AG20443 (cell line): ENCODE measurements at places on chromosomes 3 and 15.

- no peak for DNase-seq
Observed at GRCh38 chr3:155704771-155705559, 39.9 kb downstream of the PLCH1 start.

DNA sequence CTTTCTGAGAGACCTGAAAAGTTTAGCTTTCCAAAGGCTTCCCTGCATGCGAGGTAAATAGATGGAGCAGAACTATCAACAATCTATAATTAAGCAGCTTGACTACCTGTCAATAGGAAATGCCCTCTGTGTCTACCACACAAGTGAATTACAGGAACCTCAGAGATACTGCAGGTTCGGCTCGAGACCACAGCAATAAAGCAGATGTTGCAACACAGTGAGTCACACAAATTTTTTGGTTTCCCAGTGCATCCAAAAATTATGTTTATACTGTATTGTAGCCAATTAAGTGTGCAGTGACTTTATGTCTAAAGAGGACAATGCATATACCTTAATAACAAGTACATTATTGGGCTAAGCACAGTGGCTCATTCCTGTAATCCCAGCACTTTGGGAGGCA is 252.0 kb downstream of the UBE2E2 start:
- peak; percentile 50 for DNase-seq

- DNase-seq: no peak
Observed at GRCh38 chr3:151276038-151276686, 2.2 kb downstream of the P2RY14 start.

- DNase-seq: peak; percentile 83
Observed at GRCh38 chr15:41115652-41116115, 396 bp downstream of the INO80 start.

DNA sequence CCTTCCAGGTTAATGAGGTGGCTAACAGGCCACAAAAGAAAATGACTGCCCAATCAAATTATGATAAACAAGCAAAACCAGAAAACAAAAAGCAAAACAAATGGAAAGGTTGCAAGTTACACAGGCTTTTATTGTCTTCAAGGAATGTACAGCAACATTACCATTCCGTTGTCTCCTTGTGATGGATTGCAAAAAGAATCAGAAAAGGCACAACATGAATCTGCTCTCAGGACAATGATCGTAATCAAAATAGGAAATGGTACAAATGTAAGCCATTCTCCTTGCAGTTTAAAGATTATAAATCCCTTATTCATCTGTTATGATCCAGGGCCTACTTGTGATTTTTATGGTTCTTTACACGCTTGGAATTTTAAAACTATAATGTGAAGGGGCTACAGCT is 125.8 kb downstream of the ECT2 start:
- DNase-seq: no peak

GRCh38 chr15:62568702-62569101 is 403.6 kb upstream of the C2CD4B start:
- DNase-seq: no peak

DNA sequence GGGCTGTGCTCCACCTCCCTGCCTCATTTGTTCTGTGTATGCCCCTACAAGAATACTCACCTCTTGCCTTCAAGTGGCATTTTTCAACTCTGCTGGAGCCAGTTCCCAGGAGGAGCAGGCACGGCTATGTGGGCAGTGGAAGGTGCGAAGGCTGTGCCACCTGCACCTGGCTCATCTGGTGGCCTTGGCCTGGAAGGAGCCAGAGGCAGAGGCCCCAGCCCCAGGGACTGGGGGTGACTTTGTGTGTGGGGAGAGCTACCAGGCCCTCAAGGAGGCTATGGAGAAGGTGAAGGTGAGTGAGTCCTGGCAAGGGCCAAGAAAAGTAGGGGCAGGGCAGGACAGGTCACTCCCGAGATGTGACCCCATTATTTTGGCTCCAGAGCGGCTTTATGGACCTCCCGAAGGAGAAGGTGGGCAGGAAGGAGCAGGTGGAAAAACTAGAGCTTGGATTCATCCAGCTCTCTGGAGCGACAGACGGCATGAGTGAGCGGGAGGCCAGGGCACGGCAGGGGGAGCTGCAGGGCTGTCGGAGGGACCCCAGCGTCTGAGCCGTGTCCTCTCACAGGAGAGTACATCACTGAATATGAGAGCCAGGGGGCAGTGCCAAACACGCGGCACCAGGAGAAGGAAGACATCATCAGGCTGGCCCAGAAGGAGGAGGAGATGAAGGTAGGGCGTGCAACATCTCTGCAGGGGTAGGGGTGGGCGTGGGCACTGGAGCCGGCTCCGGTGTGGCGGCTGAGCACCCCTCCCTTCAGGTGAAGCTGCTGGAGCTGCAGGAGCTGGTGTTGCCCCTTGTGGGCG is 57.3 kb upstream of the UBE2Q2 start:
- no peak for DNase-seq

DNA sequence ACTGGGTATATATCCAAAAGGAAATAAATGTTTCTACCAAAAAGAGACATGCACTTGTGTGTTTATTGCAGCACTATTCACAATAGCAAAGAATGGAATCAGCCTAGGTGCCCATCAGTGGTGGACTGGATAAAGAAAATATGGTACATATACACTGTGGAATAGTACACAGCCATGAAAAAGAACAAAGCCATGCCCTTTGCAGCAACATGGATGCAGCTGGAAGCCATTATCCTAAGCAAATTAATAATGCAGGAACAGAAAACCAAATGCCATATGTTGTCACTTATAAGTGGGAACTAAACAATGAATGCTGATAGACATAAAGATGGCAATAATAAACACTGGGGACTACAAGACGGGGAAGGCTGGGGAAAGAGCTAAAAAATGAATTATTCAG is 102.9 kb downstream of the RPL39L start:
- no peak for DNase-seq

- peak; percentile 32 for DNase-seq
Observed at GRCh38 chr3:192130534-192131132, 596.7 kb downstream of the FGF12 start.

DNA sequence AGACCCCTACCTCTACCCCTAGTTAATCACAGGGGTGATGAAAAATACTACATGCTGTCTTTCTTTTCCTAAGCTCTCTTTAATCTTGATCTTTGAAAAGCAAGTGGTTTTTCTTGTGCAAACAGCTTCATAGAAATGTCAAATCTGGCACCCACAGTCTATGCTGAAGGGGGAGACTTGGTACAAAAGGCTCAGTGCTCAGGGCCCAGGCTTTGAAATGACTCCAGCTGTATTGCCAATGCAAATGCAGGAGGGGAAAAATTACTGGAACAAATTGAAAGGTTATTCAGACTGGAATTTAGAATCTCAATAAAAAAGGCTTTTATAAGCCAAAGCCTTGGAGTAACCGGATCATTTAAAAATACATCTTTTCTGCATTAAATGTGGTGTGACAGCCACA is 223.9 kb downstream of the LRTM1 start:
- DNase-seq: no peak

GRCh38 chr3:194711286-194711685 is 25.6 kb downstream of the FAM43A start:
- DNase-seq: no peak

DNA sequence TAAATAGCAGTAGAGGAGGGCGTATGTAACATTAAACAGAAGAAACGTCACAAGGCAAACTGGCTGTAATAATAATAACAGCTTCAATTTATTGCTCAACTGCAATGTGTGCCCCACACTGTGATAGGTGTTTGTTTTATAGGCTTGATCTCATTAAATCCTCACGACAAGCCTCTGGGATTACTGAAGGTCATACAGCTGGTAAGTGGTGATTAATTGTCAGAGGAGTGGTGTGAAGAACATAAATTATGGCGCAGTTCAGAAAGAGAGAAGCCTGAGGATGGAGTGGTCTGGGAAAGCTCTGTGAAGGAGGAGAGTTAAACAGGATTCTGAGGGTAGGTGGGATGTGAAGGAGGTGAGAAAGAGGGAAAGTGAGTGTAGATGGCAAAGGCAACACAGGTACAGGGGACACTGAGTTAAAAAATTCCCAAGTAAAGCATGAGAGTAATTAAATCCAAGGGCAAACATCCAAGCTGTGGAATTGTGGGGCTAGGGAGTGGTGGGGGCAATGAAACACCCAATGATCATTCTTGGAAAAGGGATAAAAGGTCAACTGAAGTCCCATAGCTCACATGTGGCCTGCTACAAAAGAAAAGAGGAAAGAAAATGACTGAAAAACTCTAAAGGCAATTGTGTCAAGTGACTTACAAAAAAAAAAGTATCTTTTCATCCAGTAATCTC is 16.5 kb upstream of the GLCE start:
- no peak for DNase-seq

- DNase-seq: no peak
Observed at GRCh38 chr15:58889363-58889762, 44.1 kb downstream of the SLTM start.

DNA sequence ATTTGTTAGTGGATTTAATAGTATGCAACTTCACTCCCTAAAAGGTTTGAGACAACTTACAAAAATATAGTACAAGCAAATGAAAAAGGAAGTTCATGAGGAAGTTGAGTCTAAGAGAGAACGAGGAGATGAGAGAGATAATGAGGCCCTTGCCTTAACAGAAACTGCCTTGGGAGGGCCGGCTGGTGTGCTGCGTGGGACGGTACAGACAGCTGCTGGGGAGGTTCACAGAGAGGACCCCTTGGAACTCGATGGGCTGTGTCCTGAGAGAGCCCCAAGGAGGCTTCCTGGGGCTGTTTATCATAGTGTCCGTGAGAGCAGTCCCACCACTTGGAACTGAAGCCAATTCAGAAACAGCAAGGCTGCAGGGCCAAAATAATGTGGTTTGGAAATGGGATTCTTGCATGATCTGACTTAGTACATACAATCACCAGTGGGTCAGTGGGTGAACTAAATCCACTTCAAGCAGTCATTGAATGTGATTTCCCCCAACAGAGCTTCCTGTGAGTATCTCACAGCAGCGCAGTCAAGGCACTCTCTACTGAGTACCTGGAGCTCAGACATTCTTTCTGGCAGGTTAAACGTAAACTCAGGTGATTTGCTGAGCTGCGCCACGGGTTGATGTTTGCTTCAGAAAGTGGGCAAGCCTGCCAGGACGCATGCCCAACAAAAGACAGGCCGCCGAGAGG is 90.8 kb downstream of the CRTC3 start:
- no peak for DNase-seq

DNA sequence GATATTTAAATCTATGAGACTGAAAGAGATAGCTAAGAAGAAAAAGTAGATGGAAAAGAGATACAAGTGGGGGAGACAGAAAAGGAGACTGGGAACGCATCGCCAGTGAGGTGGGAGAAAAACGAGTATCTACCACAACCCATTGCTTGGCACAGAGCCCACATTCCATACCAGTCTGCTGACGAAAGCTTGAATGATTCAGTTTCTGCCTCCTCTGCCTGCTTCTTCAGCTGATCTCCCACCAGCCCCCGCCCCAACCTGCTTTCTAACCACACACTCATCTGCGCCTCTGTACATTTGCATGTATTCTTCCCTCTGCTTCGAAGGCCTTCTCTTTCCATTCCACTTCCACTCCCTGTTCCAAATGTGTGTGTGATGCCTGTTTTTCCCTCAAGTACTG is 188.1 kb downstream of the USP13 start:
- peak; percentile 18 for DNase-seq

DNA sequence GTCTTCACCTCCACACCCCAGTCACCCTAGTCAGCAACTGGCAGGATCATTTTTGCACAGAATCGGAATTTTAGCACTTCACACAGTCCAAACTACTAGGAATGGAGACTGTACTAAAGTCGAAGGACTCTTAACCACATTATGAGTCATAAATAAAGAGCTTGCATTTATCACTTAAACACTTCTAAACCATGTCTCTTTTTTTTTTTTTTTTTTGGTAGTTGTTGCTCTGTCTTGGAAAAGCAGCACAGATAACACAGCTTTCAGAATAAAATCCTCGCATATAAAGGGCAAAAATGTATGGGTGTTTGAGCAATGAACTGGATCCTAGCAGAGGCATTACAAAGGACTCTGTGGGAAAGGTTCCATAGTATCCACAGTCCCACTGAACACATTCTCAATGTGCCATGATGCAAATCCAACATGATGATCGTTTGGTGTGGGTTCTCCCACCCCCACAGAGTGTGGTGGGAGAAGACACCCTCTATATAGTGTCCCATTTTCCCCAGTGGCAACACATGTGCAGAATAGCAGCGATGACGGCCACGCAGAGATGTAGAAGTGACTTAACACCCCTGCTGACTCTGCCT is 47.1 kb downstream of the FOXP1 start:
- peak; percentile 66 for DNase-seq

GRCh38 chr15:91456251-91456718 is 356.2 kb downstream of the SV2B start:
- no peak for DNase-seq

GRCh38 chr3:42498791-42499477 is 3.5 kb upstream of the VIPR1 start:
- no peak for DNase-seq

- DNase-seq: no peak
Observed at GRCh38 chr3:172726380-172726779, 15.5 kb upstream of the NCEH1 start.

- DNase-seq: no peak
Observed at GRCh38 chr3:83438188-83438587, 1520.6 kb upstream of the CADM2 start.

DNA sequence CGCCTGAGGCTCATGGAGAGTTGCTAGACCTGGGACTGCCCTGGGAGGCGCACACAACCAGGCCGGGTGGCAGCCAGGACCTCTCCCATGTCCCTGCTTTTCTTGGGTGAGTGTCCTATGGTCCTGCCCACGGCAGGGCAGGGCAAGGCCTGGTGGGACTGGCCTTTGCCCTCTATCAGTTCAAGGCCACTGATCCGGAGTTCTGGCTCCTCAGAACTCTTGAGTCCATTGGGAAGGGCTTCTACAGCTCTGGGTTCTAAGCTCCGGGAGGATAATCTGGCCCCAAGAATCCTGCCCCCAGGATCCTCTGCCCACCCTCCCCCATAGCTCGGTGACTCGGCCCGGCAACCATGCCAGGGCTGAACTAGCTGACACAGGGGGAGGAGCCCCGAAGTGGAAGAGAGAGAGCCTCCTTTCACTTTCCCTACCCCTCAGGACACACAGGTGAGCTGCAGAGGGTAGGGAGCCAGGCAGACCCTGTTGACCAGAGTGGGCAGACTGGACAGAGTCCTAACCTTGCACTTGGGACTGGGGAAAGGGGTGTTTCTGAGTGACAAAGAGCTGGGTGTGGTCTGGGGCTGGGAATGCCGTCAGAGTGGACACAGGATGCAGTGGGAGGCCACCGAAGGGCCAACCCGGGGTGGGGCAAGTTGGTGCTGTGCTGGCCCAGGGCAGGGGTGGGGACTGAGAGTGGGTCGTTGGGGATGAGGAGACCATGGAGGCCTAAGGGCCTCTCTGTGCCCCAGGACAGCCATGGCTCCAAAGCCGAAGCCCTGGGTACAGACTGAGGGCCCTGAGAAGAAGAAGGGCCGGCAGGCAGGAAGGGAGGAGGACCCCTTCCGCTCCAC is 664 bp downstream of the PARP3 start:
- DNase-seq: peak; percentile 91

DNA sequence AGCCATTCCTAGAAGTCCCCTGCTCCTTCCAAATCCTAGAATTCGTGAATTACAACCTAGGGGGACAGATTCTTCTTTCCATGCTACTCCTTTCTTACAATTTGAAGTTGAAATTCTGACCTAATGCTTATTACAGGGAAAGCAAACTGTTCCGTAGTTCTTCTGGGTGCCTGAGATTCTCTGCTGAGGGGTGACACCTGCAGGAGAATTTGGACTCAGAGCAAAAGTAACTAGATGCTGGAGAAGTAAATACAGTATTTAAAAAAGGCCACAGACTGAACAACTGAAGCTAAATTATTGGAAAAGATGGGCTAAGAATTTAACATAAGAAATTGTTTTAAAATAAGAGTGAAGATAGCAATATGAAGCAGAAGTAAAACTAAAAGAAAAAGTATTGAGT is 37.9 kb downstream of the ACAD9 start:
- DNase-seq: no peak
